Liver (tissue), 10 donors: ENCODE measurements at places on chromosomes 4 and X. TPM values are rescaled to one million over a fixed set of nuclear protein-coding genes. Genes with fewer than 3 reads are reported as not detected.
A peak's percentile ranks its signal among the peaks of the same experiment; 100 is the strongest.

DNA sequence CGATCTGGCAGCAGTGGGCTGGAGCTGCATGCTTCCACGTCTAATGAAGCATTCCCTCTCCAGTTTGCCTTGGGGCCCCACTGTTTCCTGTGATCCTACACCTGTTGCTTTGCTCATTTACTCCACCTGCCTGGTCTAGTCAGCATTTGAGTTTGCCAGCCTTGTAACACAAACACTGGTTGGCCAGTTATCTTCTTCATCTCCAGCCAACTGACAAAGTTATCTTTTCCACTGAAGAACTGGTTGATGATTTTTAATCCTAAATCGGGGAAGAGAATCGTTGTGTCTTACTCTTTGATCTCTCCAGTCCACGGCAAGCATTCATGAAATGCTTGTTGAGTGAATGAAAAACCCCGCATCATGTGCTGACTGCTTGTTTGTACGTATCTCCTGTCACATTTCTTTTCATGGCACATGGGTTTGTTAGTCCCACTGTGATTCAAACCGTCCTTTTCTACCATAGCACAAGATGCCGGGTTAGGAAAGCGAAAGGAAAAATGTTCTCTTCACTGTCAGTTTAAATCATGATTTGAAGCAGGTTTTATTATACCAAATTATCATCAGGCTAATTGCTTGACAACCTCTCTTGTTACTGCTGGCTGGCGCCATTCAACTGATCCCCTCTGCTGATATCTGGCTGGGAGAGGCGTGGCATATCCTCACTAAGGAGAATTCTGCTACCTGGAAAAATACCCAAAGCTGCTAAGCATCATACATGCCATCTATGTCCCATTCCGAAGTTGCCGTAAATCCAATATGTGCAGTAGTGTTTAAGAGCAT lies 144.8 kb downstream of the SHROOM3 start:
- H3K27me3 ChIP-seq: no peaks in the 10 kb centered on the region
- H3K4me3 ChIP-seq: no peak overlapping the region
- H3K27ac ChIP-seq: no peak overlapping the region
- H3K4me1 ChIP-seq: peaks cover 3% of the 10 kb centered on the region

DNA sequence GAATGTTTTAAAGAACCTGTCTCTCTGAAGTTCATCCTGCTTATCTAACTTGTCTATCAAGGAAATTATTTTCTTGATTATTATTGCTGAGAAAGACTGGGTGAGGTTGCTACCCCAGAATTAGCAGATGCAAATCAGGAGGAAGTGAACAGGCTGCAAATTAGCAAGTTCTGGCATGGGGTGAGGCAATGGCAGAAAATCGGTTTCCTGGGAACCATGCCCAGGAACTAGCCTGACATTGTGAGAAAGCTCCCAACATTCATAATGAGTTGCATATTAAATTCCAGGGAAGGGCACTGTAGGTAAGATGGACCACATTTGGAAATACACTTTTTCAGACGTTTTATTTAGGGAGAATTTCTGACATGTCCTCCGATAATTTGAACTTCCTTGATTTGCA lies 11.6 kb downstream of the ARSF start:
- H3K36me3 ChIP-seq: no peaks in the 10 kb centered on the region
- DNase-seq: no peak
- no peak overlapping the region for H3K27ac ChIP-seq
- H3K4me3 ChIP-seq: no peak overlapping the region
- no peaks in the 10 kb centered on the region for H3K27me3 ChIP-seq

TMPRSS11D gene
- total RNA-seq: not detected

DNA sequence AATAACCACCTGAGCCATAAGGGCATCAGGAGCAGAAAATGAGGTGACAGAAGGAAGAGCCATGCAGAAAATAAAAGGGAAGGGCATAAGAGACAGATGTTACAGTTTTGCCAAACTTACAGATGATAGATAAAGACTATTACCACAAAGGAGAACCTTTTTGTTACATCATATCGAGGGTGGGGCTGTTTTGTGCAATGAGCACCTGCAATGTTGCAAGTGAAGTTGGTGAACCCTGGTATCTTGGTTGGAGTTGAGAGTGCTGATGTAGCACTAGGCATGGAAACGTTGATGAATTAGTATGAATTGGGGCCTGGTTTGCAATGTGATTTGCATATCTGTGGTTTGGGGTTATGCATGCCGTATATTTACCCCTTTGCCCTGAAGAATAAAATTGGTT lies 119.8 kb upstream of the TEX13D start:
- H3K36me3 ChIP-seq: no peaks in the 10 kb centered on the region
- no peak for DNase-seq
- H3K27ac ChIP-seq: no peak overlapping the region
- H3K27me3 ChIP-seq: no peaks in the 10 kb centered on the region
- H3K4me1 ChIP-seq: no peaks in the 10 kb centered on the region
- H3K4me3 ChIP-seq: no peak overlapping the region

YIPF7 gene
- total RNA-seq: not detected

DNA sequence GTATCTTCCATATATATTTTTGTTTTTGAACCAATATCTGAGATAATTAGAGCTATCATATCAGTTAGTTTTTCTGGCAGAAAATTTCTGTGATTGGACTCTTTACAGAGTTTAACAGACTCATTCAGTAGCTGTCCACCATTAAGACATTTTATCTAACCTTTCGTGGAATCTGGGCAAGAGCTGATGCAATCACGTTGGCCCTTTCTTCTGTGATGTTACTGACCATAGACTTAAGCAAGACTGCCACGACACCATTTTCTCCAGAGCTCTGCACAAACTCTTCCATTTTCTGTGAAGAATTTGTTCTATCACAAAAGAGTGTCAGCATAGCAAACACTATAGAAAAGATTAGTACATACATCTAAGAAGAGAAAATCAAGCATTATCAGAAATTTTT lies 41.8 kb upstream of the UGT2B15 start:
- H3K27ac ChIP-seq: no peak overlapping the region
- DNase-seq: no peak
- H3K4me3 ChIP-seq: no peak overlapping the region
- H3K36me3 ChIP-seq: no peaks in the 10 kb centered on the region

GRCh38 chrX:132622130-132622529 lies 133.3 kb upstream of the MBNL3 start:
- H3K27ac ChIP-seq: no peak overlapping the region
- DNase-seq: no peak
- no peaks in the 10 kb centered on the region for H3K36me3 ChIP-seq
- H3K4me3 ChIP-seq: no peak overlapping the region
- H3K27me3 ChIP-seq: no peaks in the 10 kb centered on the region
- no peaks in the 10 kb centered on the region for H3K4me1 ChIP-seq

DNA sequence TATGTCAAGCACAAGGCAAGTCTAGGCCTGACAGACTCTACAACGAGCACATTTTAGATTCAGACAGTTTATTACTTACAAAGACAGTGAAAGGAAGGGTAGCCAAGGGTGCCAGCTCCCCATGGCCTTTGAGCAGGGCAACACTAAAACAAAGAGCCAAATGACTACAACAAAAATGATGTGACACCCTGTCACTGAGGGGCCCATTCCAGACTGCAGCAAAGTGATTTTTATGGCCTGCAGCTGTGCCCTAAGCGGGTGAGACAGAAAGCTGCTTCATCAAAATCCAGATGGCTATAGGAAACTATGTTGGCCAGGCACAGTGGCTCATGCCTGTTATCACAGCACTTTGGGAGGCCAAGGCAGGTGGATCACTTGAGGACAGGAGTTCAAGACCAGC lies 13.4 kb upstream of the RP2 start:
- H3K27ac ChIP-seq: no peak overlapping the region
- H3K4me3 ChIP-seq: no peak overlapping the region
- H3K36me3 ChIP-seq: no peaks in the 10 kb centered on the region
- H3K4me1 ChIP-seq: no peaks in the 10 kb centered on the region
- no peak for DNase-seq
- H3K27me3 ChIP-seq: no peaks in the 10 kb centered on the region

PNMA6F gene
- not detected for total RNA-seq

TMPRSS11B gene
- total RNA-seq: not detected

- peak overlapping the region; percentile 69 for H3K4me3 ChIP-seq
- peaks cover 13% of the 10 kb centered on the region for H3K4me1 ChIP-seq
- H3K27ac ChIP-seq: peak overlapping the region; percentile 89
- no peaks in the 10 kb centered on the region for H3K27me3 ChIP-seq
- DNase-seq: peak; percentile 38
- no peaks in the 10 kb centered on the region for H3K36me3 ChIP-seq
These were observed 152.0 kb upstream of the SLC4A4 start for GRCh38 chr4:71186566-71187403.

- H3K36me3 ChIP-seq: no peaks in the 10 kb centered on the region
- no peaks in the 10 kb centered on the region for H3K4me1 ChIP-seq
- no peak for DNase-seq
- no peak overlapping the region for H3K4me3 ChIP-seq
These were observed 26.1 kb upstream of the PRDM8 start for GRCh38 chr4:80171251-80171650.

DNA sequence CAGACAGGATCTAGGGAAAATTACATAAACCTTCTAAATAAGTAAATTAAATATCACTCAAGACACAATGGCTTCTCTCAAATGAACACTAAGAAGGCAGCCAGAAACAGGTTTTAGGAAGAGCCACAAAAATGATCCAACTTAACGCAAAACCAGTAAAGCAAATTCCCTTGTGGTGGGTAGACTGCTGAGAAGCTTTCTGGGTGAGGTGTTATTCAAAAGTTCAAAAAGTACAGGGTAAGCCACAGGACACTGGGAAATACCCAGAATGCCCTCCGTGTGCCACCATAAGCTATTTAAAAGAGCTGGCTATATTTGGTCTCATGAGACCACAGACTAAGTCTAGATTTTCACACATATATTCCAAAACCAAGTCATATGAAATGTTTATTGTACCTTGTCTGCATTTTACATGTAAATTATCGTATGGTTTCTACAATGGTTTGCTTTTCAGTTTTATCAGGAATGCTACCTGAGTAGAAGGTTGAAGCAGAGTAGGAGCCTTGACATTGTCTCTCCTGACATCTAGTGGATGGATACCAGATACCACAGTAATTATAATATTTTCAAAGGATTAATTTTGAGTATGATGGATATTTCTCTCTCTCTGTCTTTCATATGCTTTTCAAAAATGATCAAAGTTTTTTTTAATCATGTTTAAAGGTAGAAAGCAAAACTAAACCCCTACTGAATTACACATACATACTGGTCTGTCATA lies 109.3 kb upstream of the KLHL13 start:
- no peak for DNase-seq
- H3K4me1 ChIP-seq: no peaks in the 10 kb centered on the region
- H3K27ac ChIP-seq: no peak overlapping the region

DNA sequence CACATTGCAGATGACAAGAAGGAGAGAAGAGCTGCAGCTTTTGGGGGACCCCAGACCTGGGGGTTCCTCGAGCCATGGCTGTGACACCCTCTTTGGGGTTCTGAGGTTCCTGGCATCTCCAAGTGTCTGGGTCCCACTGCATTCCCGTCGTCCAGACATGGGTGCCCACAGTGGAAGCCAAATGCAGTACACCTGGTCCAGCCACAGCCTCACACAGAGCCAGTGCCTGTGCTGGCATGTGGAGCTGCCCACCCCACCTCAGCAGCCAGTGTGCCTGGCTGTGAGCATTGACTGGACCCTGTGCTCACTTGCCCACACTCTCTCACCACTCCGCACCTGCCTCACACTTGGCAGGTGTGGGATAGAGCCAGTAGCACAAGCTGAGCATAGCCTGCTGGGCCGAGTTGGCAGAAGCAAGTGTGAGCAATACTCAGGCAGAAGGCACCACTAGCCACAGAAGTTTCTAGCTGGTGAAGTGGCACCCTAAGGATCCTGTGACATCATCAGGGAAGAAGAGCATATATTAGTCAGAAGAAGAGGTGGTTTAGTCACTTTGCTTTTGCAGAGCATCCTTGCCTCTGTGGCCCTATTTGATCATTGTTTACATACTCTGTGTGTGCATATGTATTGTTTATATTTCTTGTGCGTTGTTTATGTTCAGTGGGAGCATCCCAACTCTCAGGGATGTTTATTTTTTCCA lies 65.0 kb upstream of the MAGEB2 start:
- DNase-seq: no peak
- no peak overlapping the region for H3K27ac ChIP-seq
- no peak overlapping the region for H3K4me3 ChIP-seq

DNA sequence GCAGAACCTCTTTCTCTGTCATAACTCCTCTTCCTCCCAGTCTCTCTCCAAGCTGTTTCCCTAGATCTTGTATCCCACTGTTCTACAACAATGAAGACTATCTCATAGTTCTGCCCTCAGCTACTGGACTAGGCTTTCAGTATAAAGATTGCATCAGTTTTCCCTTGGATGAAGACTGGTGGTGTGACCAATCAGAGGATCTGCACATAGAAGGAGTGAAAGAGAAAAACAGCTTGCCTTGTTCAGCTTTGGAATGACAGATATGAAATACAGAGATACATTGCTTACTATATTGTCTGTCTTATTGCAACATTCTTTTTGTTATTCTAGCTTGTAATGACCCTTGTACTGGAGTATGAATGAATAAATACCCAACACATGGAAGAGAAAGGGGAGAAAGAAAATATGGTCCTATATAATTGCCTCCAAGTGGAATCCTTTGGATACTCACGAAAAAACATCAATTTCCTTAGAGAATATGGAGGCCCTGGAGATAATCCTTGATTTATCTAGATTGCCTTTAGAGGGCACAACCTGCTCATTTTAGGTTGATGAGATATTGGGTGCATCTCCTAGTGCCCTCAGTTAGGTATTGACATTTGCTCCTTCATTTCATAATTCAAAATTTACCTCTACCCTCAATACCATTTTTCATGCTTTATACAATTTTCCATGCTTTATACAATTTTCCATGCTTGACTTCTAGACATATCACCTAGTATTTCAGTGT lies 395.8 kb downstream of the NAF1 start:
- no peak overlapping the region for H3K27ac ChIP-seq
- H3K4me3 ChIP-seq: no peak overlapping the region
- no peaks in the 10 kb centered on the region for H3K36me3 ChIP-seq
- DNase-seq: no peak
- peaks cover 3% of the 10 kb centered on the region for H3K4me1 ChIP-seq
- no peaks in the 10 kb centered on the region for H3K27me3 ChIP-seq
